ENCODE measurements at places on chromosomes 1 and 21.

GRCh38 chr1:209587789-209588188 lies 4.3 kb downstream of the CAMK1G start:
- DNase-seq, result no peak

- DNase-seq, result no peak
Observed at GRCh38 chr1:224052772-224053171, 61.1 kb upstream of the FBXO28 start.

GRCh38 chr1:234188454-234188792 lies 184.8 kb upstream of the COA6 start:
- no peak for DNase-seq

- no peak for DNase-seq
Observed at GRCh38 chr21:43758111-43758641, 17.9 kb downstream of the CSTB start.

GRCh38 chr1:112402682-112403643 lies 6.9 kb downstream of the CTTNBP2NL start:
- no peak for DNase-seq

DNA sequence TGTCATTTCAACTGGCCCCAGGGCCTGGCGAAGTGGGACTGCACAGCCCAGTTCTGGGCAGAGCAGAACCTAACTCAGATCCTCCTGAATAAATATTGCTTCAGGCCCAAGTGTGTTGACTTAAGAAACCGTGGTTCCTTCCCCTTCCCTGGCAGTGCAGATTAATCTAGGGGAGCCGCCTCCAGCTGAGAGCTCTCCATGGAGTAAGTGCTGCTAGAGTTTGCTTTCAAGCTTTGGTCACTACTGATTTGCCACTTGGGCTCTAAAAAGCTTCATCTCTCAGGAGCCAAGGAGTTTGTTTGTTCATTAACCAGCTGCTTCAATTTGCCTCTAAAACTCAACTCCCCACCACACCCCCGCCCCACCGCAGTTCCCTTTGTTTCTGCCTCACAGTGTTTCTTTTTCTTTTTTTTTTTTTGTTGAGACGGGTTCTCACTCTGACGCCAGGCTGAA lies 112.1 kb downstream of the DTL start:
- no peak for DNase-seq

DNA sequence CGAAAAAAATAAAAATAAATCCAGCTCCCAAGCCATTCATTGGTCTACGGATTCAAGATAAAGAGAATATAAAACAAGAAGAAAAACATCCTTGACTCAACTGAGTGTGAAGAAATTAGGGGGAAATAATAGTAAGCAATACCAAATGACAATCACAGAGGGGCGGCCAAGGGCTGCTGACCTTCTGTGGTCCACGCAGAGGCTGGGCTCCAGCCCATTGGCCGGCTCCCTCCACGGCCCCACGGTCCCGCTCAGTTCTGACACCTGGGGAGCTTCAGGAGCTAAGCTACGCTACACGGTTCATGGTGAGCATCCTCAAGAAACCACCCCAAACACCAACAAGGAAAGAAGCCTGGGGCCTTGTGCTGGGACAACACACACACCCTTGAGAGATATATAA lies 400 bp upstream of the KRTAP10-12 start:
- no peak for DNase-seq

GRCh38 chr1:193741228-193741627 lies 554.8 kb upstream of the B3GALT2 start:
- no peak for DNase-seq

GRCh38 chr1:184052194-184052559 lies 647 bp downstream of the TSEN15 start:
- DNase-seq, result no peak

GRCh38 chr1:84253891-84254290 lies 47.6 kb upstream of the SAMD13 start:
- no peak for DNase-seq

Data from activated CD8-positive, alpha-beta memory T cell treated with anti-CD3 and anti-CD28 coated beads, Interleukin-2, amount 50 U/mL, for 48 hours (primary cell).